ENCODE measurements at places on chromosomes 11 and 22. TPM values are rescaled to one million over a fixed set of nuclear protein-coding genes. Genes with fewer than 3 reads are reported as not detected.

GRCh38 chr22:36887162-36887561 is 26.3 kb upstream of the CSF2RB start:
- DNase-seq, result no peak

DNA sequence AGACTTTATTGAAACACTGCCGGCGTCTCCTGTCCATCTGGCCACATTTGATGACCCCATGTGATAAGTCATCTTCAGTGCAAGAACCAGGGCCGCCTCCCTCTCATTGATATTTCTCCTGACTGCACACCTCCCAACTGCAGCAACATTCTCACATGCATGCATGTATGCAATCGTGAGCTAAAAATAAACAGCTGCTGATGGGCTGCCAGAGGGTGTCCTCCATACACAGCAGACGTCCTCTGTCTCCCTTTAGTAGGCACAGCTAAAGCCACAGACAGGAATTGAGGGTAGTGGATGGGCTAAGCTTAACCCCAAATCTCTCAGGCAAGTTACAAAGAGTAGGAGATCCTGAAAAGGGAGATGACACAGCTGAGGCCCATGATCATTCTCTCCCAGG is 106.7 kb upstream of the HSD17B12 start:
- no peak for DNase-seq

- DNase-seq, result no peak
Observed at GRCh38 chr11:59144096-59144495, 1.4 kb downstream of the FAM111A start.

DNA sequence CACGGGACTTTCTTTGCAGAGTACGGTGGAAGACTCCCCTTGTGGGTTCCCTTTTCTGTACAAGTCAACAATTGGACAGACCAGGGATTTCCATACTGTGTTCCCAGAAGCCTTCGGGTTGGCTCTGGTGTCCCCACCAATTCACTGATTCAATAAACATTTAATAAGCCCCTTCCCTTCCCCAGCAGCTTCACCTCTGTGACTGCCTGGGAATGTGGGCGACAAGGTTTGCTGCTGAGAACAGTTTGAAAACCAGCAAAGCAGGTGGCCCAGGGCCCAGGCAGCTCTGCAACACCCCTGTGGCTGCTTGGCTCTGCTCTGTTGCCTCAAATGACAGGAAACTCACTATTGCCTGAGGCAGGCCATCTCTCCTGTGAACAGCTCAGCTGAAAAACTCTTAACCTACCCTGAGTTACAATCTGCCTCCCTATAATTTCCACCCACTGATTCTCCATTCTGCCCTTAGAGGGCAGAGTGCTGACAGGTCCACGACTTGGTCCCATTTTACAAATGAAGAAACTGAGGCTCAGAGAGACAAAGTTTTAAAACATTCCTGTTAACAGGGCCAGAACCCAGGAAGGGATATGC is 10.4 kb downstream of the ADORA2A start:
- DNase-seq, result no peak

DNA sequence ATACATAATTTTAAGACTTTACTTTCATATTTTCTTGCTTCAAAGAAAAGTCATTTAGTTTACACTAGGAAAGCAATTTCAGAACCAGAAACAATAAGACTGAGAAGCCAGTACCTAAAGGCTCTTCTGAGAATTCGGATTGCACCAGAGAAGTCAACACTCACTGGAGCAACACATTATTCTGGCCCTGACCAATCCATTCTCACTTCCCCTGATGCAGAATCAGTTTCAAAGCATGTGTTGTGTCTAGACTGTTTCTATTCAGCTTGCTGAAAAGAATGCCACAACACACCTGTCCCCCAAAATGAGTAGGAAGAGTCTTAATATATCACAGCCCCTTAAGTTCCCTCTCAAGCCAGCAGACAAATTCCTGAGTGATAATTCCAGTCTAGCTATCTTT is 1074.3 kb upstream of the TENM4 start:
- DNase-seq, result no peak

- peak; percentile 53 for DNase-seq
Observed at GRCh38 chr11:74648894-74649293, 56.5 kb downstream of the POLD3 start.

DNA sequence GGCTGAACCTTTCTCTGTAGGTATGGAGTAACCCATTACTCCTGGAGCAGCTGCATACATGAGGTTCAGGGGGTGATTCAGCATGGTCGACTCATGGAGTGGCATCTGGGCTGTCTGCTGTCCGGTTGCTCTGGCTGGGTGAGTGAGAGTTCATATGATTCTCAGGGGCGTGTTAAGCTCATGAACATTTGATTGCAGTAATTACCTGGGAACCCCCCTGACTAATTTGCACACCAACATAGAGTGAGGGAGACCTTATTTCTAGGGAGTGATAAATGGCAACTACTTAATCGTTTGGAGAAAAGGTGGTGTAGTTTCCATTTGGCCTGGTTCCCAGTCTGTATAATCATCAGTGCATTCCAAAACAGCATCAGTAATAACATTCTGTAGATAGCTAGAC is 661.9 kb downstream of the ETS1 start:
- peak; percentile 52 for DNase-seq

The SMIM35 gene
- total RNA-seq, result not detected

GRCh38 chr22:27195494-27195893 is 538.1 kb downstream of the MIAT start:
- DNase-seq, result no peak

GRCh38 chr11:73137944-73138274 is 4.2 kb downstream of the FCHSD2 start:
- DNase-seq, result no peak

The C11orf42 gene
- total RNA-seq, result not detected

The MMP1 gene
- total RNA-seq, result 0.64 TPM

The CDC42EP1 gene
- total RNA-seq, result 106 TPM

- no peak for DNase-seq
Observed at GRCh38 chr11:131606811-131607335, 236.5 kb downstream of the NTM start.

DNA sequence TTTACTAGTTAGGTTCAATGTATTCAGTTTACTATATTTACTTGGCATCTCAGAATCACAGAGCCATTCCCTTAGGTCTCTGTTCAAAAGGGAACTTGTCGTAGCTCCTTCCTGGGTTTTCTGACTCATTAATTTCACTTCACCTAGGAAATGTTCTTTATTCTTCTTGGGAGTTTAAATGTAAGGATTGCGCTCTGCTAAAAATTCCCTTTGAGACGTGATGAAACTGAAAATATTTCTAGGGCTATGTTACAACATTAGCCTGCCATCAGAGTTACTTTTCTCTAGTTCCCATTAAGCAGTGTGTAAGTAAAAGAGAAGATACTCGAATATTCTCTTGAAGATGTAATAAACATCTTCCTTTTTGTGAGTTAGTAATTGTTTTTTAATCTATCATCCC is 209.5 kb downstream of the CASP12 start:
- DNase-seq, result no peak

DNA sequence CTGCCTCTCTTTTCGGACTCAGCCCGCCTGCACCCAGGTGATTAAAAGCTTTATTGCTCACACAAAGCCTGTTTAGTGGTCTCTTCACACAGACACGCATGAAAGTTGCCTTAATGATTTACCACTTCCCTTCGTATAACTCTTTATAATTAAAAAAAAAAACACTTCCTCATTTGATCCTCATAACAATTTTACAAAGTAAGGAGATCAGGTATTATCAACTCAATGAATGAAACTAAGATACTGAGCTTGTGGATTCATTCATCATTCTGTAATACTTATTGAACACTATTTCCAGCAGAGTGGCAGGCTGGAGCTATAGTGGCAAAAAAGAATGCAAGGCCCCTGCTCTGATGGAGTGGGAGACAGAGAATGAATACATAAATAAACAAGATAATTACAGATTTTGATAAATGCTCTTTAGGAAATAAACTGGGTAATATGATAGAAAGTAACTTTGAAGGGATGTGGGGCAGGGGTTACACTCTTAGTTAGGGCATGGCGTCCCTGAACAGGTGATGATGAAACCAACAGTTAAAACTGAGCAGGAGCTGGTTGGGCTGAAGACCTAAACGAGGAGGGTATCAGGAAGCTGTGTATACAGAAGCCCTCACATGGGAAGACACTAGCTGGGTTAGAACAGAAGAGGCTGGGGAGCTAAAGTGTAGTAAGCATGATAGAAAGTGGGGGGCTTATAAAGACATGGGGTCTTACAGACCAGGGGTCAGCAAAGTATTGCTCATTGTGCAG is 5.4 kb upstream of the CRTAM start:
- no peak for DNase-seq

DNA sequence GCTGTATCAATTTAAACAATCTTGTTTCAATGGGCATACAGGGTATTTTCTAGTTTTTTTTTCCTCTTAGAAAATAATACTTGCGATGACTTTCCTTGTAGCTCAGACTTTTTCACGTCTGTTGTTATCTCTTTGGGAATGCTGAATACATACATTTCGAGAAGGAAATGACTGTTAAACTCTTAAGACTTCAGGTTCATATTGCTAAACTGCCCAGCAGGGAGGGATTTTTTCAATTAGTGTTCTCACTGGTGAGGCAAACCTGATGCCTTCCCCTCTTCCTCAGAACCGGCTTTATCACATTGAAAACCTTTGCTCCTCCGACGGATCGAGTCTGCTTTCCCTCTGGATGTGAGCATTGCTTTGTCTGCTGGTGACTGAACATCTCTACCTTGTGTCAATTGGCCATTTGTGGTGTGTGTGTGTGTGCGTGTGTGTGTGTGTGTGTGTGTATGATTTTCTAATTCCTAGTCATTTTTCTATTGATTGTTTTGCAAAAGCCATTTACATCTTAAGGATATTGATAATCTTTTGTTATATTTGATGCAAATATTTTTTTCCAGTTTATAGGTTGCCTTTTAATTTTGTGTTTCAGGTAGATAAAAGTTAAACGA is 6.6 kb downstream of the NEAT1 start:
- peak; percentile 66 for DNase-seq

The MMP11 gene
- total RNA-seq, result 12.2 TPM

- DNase-seq, result no peak
Observed at GRCh38 chr11:19241260-19242178, 774 bp upstream of the E2F8 start.

The SLCO2B1 gene
- 2.6 TPM for total RNA-seq

All from astrocyte (in vitro differentiated cells and primary cell).